ENCODE measurements at places on chromosomes 13 and 19.

DNA sequence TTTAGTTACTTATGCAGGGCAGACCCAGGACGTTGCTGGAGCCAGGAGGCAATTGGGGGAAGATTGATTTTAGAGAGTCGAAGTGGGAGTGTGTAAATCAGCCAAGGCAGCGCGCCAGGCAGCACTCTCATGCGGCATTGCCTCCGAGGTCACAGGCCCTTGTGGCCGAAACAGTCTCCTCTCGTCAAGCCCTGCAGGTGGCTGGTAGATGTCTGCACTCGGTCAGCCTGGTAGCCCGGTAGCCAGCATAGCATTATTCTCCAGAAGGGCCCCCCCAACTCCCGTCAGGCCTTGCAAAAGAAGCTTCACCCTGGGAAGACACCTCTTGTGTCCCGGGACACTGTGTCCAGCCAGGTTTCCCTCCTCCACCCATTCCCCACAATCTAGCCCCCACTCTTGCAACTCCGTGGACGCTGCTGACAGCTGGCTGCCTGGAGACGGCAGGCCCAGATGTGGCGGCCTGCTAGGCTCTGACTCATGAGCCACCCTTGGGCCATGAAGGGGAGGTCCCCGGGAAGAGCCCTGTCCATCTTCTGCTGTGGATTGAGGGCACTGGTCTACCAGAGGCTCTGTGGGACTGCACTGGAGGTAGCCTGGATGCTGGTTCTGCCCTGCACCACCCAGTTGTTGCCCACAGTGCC, 2.6 kb upstream of the PEPD start:
- H3K4me1 ChIP-seq, result peaks cover 4% of the 10 kb centered on the region
- H3K36me3 ChIP-seq, result no peaks in the 10 kb centered on the region
- no peak overlapping the region for H3K4me3 ChIP-seq
- H3K27ac ChIP-seq, result no peak overlapping the region

DNA sequence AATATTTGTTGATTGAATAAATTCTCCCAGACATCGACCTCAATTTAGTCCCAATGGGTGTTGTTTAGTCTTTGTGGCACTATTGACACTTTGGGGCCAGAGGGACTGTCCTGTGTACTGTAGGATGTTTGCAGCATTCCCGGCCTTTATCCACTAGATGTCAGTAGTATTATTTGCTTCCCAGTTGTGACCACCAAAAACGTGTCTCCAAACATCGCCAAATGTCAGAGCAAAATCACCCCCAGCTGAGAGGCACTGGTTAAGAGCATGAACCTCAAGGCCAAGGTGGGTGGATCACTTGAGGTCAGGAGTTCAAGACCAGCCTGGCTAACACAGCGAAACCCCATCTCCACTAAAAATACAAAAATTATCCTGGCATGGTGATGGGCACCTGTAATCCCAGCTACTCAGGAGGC, 15.4 kb downstream of the NLRP12 start:
- H3K27ac ChIP-seq, result no peak overlapping the region
- DNase-seq, result no peak
- H3K4me3 ChIP-seq, result no peak overlapping the region
- H3K36me3 ChIP-seq, result no peaks in the 10 kb centered on the region
- no peaks in the 10 kb centered on the region for H3K4me1 ChIP-seq

- no peaks in the 10 kb centered on the region for H3K27me3 ChIP-seq
- H3K36me3 ChIP-seq, result no peaks in the 10 kb centered on the region
- H3K27ac ChIP-seq, result no peak overlapping the region
- H3K4me3 ChIP-seq, result no peak overlapping the region
These were observed 58.3 kb upstream of the ZNF507 start for GRCh38 chr19:32287086-32287485.

GRCh38 chr19:35048911-35049411, 7.4 kb downstream of the HPN start:
- H3K4me1 ChIP-seq, result no peaks in the 10 kb centered on the region
- H3K36me3 ChIP-seq, result no peaks in the 10 kb centered on the region
- H3K27ac ChIP-seq, result no peak overlapping the region
- no peak for DNase-seq

DNA sequence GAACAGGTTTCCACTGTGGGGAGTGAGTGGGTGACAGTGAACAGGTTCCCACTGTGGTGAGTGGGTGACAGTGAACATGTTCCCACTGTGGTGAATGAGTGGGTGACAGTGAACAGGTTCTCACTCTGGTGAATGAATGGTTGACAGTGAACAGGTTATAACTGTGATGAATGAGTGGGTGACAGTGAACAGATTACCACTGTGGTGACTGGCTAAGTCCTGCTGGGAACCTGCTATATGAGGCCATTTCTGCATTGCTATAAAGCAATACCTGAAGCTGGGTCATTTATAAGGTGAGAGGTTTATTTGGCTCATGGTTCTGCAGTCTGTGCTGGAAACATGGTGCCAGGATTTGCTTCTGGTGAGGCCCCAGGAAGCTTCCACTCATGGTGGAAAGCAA, 637.1 kb downstream of the UQCRFS1 start:
- H3K4me1 ChIP-seq, result no peaks in the 10 kb centered on the region
- no peak overlapping the region for H3K27ac ChIP-seq
- H3K27me3 ChIP-seq, result no peaks in the 10 kb centered on the region
- H3K36me3 ChIP-seq, result no peaks in the 10 kb centered on the region
- no peak overlapping the region for H3K4me3 ChIP-seq

All from ascending aorta (tissue), 2 donors.